Activated CD4-positive, alpha-beta memory T cell treated with anti-CD3 and anti-CD28 coated beads for 36 hours (primary cell): ENCODE measurements at places on chromosomes 2 and 18.

- DNase-seq = no peak
Measured at GRCh38 chr2:11687736-11688135, 17.7 kb upstream of the NTSR2 start.

- no peak for DNase-seq
Measured at GRCh38 chr18:48641981-48642380, 103.2 kb downstream of the CTIF start.

DNA sequence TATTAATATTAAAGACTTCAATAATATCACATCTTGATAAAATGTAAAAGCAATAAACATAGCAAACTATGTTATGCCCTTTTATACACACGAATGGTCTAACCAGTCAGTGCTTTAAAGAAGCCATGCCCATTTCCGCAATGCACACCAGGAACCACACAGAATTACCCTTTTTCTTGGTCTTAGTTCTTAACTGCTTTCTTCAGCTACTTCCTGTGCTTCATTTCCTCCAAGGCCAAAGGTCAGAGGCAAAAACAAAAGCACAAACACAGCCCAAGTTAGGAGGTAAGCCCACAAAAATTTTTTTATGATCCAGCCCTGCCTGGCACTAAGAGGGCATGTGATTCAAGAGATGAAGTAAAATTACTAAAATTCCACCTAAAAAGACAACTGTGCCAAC, 267.2 kb downstream of the FBXO15 start:
- DNase-seq = no peak

GRCh38 chr2:236049981-236050380, 118.2 kb downstream of the GBX2 start:
- DNase-seq = peak; percentile 16

- DNase-seq = no peak
Measured at GRCh38 chr18:49638209-49638785, 76.4 kb downstream of the LIPG start.

- no peak for DNase-seq
Measured at GRCh38 chr2:216495656-216496055, 3.0 kb upstream of the RPL37A start.

GRCh38 chr2:37507051-37507410, 162.6 kb downstream of the QPCT start:
- no peak for DNase-seq

GRCh38 chr18:63578357-63578958, 8.7 kb upstream of the SERPINB13 start:
- no peak for DNase-seq
